Left forelimb (tissue), 1 donor: ENCODE measurements at places on chromosomes 11 and 22.

DNA sequence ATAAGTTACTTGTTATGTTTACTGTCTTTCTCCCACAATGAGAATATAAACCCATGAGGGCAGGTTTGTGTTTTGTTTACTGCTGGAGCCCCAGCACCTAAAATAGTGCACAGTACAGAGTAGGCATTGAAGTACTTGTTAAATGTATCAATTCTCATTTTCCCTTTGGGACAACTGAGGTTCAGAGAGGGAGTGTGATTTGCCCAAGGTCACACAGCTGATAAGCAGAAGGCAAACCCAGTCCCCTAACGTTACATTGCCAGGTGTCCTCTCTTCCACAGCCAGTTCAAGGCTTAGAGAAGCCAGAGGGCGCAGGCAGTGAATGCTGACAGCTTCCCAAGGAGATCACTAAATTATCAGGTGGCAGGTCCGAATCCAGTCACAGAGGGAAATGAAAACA, 16.8 kb downstream of the ZMAT5 start:
- no peak for DNase-seq

- no peak for DNase-seq
Observed at GRCh38 chr22:45843986-45844385, 133.0 kb downstream of the WNT7B start.

DNA sequence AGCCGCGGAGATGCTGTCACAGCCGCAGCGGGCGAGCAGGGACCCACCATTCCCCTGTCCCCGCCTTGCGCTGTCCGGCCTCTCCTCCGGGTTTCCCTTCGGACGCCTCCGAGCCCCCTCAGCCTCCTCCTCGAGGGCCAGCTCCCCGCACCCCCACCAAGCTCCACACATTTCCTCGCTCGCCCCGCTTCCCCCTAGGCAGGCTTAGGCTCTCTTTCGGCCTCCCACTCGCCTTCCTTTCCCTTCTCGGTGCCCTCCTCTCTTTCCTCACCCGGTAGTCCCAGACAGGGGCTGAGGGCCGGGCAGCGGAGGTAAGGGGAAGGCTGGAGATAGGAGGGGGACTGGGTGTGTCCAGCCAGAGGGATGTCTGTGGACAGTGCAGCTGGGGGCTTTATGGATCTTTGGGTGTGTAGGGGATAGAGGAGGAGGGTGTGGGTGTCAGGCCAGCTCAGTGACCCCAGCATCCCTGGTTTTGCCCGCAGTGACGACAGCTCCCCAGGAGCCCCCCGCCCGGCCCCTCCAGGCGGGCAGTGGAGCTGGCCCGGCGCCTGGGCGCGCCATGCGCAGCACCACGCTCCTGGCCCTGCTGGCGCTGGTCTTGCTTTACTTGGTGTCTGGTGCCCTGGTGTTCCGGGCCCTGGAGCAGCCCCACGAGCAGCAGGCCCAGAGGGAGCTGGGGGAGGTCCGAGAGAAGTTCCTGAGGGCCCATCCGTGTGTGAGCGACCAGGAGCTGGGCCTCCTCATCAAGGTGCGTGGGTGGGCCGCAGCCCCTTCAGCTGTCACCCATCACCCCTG, 1.6 kb downstream of the KCNK4 start:
- no peak for DNase-seq

DNA sequence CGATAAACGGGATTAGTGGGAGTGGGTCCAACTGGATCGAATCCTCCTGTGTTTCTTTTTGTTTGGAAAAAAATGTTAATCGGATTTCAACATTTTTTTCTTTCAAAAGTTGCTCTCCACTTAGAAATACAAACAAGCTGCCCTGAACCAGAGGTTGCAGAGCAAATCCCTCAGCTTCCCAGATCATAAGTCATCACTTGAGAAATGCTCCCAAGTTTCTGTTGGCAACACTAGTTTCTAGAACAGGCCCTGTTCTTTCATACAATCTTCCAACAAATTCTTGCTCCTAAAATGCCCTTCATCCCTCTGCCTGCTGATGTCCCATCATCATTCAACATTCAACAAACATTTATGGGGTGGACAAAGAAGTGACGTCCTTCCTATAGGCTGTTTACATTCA, 1.3 kb upstream of the MLC1 start:
- no peak for DNase-seq

DNA sequence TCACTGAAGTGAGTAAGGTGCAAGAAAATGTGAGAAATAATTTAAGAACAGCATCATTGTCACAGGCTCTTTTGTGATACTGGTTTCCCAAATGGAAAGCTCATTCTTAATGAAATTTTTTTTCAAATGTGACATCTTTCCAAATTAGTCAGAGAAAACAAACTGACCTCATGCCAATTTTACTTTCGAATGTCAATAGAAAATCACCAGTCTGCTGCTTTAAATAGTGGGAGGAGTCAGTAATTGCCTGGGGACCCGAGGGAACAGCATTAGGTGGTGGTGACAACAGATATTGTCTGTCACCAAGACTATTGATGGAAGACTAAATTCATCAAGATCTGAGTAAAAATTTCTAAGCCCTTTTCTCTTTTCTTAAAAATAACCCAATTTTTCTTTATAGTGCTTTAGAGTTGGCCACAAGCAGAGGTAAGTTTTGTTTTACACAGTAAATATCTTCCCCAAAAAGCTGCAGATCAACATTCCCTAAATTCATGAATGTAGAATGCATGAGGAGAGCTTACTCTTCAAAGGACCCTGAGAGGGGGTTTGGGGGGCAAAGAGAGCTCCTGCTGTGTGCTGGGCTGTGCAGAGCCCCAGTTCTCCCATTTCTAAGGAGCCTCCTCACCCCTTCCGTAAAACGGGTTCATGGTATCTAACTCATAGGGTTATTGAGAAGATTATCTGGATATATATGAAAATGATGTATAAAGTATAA, 95.1 kb downstream of the PIWIL4 start:
- DNase-seq, result no peak

DNA sequence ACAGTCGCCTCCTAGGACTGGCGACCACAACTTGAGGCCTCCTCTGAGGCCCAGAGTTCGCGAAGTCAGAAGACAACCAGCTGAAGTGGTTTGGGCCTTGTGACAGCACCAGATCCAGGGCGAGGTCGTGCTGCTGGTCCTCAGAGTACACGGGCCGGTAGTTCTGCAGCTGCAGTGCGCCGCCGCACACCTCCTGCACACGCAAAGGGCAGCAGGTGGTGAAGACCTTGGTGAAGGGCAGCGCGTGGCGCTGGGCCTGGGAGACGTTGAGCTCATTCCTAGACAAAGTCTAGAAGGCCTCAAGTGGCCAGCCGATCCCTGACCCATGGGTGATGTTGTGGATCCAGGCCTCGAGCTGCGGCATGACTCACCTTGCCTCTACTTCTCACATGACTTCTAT, 18.2 kb downstream of the CD3E start:
- DNase-seq, result no peak

DNA sequence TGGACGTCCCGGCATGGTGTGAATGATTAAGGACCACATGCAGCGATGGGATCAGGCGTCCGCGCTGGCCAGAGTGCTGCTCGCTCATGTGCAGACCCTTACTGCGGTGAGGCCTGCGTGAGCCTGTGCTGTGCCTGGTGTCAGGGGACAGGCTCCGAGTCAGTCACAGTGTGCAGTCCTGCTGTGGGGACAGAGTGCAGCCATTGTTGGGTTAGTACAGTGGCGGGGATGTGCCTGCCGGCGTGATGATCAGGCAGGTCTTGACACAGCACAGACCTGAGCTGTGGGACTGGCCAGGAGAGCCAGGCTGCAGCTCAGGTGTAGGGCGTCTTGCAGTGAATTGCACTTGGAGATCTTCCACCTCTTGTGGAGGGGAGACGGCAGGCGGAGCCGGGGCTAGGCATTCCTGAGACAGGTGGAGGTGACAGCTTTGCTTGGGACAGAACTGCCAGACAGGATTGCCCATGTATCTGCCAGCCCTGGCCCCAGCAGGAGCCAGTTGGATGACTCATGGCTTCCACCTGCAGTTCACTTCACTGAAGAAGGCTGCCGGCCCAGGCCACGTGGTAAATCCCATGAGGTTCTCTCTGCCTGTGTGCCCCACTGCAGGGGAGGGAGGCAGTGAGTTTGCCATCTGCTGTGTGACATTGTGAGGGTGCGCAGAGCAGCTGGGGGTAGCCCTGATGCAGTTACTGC, 17.3 kb downstream of the TRMU start:
- no peak for DNase-seq

- DNase-seq, result peak; percentile 33
Observed at GRCh38 chr22:30822216-30823014, 127.7 kb downstream of the OSBP2 start.

GRCh38 chr11:82996966-82997606, 74.6 kb downstream of the RAB30 start:
- DNase-seq, result no peak

DNA sequence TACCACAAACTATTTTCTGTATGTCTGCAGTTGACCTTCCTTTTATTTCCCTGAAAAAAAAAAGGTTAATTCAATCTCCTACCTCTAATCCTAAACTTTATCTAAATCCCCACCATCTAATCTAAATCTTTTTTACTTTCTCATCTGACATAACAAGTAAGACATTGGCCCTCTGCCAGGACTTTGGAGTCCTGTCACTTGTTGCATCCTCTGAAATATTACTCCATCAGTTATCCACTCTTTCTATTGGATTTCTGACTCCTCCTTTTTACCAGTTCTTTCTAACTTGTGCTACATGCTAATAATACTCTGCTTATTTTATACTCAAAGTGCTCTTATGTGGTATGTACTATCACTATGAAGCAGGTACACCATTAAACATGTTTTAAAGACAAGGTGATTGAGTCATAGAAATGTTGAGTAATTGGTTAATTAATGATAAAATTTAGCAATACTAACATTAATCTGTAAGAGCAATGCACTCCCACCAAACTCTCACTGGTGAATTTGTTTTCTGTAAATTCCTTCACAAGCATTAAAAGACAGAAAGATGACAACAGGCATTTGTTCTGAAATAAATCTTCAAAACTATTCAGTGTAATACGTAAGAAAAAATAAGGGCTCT, 914.2 kb upstream of the RAG2 start:
- DNase-seq, result no peak

DNA sequence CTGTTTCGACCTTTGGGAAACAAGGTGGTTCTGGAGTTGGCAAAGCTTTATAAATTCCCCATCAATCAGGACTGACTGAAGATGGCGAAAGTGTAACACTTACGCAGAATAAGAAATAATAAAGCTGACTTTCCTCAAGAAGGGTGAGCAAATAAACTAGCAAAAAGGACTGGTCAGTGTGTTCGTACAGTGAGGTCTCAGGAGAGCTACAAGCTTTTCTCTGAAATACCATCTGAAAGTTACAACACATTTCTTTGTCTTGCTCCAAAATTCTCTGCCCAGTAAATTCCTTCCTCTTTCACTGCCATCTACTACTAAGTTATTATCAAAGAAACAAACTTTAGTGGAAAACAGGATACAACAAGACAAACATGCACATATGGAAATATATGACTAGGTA, 13.4 kb downstream of the PITPNB start:
- DNase-seq, result no peak

GRCh38 chr22:20399866-20400605, 6.1 kb downstream of the ZNF74 start:
- no peak for DNase-seq
